CD4-positive, alpha-beta T cell treated with Interleukin-6 at 100 ng/mL for 8 hours (primary cell): ENCODE measurements at places on chromosomes 5 and 9.

- DNase-seq: no peak
These were observed 551.6 kb downstream of the PRDM9 start for GRCh38 chr5:24059006-24059405.

DNA sequence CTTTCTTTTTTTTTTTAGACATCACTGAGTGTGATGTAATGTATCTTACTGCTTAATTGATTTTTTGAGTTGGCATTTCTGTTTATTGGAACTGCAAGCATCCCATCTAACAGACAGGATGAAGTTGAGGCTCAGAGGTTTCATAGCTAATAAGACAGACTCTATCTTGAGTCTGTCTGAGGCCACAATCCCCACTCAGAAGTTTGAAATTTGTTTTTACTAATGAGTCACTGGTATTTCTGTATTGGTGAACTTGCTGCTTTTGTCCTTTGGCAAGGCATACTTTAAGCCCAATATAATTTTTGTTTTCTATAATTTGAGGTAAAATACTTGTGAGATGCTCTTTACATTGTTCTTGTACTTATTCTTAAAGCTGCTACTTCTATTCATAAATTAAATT is 491.2 kb downstream of the PSAT1 start:
- no peak for DNase-seq

DNA sequence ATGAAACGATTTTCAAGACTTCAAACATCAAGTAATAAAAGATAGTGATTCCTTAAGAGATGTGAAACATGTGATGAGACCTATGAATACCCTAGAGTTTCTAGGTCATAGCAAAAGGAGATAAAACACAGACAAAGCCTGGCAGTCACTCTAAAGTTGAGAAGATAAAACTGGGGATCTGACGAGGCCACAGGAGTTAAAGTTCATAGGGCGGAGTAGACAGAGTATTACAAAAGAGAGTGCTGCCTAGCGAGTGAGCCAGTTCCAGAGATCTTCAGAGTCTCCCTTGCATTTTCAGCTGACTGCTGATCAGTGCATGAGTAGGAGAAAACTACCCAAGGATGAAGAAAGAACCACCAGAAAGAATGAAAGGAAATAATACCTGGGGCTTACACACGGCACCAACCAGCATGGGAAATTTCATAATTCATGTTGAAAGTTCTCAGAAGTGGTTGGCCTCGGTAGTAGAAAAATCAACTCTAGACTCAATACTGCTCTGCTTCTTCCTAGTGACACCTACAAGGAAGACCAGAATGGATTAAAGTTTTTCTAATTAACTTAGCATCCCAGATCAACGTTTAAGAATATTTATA is 30.4 kb downstream of the FBXO4 start:
- DNase-seq: no peak

- no peak for DNase-seq
These were observed 200.1 kb upstream of the DAB2 start for GRCh38 chr5:39624890-39625289.
